Spleen (tissue), 13 donors: ENCODE measurements at places on chromosomes 7 and 10.

- H3K36me3 ChIP-seq: no peaks in the 10 kb centered on the region
- no peak overlapping the region for H3K27ac ChIP-seq
- no peaks in the 10 kb centered on the region for H3K27me3 ChIP-seq
- H3K4me3 ChIP-seq: no peak overlapping the region
- H3K4me1 ChIP-seq: no peaks in the 10 kb centered on the region
Observed at GRCh38 chr10:34705563-34705962, 109.5 kb downstream of the PARD3 start.

GRCh38 chr7:10120936-10121335 lies 852.7 kb upstream of the PHF14 start:
- no peak overlapping the region for H3K27ac ChIP-seq
- no peaks in the 10 kb centered on the region for H3K36me3 ChIP-seq
- H3K4me3 ChIP-seq: no peak overlapping the region
- no peaks in the 10 kb centered on the region for H3K4me1 ChIP-seq

- H3K27ac ChIP-seq: no peak overlapping the region
- DNase-seq: peak; percentile 2
- peaks cover 10% of the 10 kb centered on the region for H3K4me1 ChIP-seq
- no peak overlapping the region for H3K4me3 ChIP-seq
- peaks cover 81% of the 10 kb centered on the region for H3K36me3 ChIP-seq
Observed at GRCh38 chr10:102492983-102493382, 9.5 kb downstream of the ACTR1A start.

- H3K4me1 ChIP-seq: peaks cover 6% of the 10 kb centered on the region
- no peaks in the 10 kb centered on the region for H3K27me3 ChIP-seq
- H3K27ac ChIP-seq: no peak overlapping the region
- H3K36me3 ChIP-seq: no peaks in the 10 kb centered on the region
- no peak for DNase-seq
Observed at GRCh38 chr10:114876169-114876568, 54.6 kb downstream of the FHIP2A start.

DNA sequence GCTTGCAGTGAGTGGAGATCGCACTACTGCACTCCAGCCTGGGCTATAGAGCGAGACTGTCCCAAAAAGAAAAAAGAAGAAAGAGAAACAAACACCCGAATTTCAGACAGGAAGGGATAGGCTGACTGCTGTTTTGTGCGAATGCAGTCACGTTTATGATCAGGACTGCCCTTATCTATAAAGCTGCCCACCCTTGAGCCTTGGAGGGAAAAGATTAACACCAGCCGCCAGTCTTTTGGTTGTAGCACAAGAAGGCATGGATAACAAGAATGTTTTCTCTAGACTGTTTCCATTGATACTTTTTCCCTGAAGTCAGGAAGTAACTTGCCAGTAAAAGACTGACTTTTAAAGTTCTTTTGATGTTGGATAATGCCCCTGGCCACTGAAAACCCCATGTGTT lies 314.0 kb downstream of the BICC1 start:
- no peak for DNase-seq
- no peaks in the 10 kb centered on the region for H3K4me1 ChIP-seq
- no peak overlapping the region for H3K4me3 ChIP-seq
- H3K27ac ChIP-seq: no peak overlapping the region
- no peaks in the 10 kb centered on the region for H3K27me3 ChIP-seq

GRCh38 chr10:51619365-51619764 lies 80.0 kb downstream of the CSTF2T start:
- H3K4me1 ChIP-seq: no peaks in the 10 kb centered on the region
- H3K36me3 ChIP-seq: no peaks in the 10 kb centered on the region
- H3K27ac ChIP-seq: no peak overlapping the region
- H3K4me3 ChIP-seq: no peak overlapping the region

DNA sequence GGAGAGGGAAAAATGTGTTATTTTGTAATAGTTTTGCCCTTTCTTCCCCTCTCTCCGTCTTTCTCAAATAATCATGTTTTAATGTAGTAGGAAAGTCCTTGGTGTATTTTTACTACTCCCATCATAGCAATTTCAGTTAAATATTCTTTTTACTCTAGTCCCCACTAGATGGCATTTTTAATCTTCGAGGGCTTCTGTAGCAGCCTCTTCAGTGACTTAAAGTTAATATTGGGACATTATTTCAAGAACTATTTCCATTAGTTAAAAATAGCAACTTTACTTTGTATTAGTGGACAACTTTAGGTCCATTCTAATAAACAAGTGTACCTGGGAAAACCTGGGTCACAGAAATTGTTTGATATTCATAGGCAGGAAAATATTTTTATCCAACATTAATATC lies 23.0 kb downstream of the EDRF1 start:
- peaks cover 100% of the 10 kb centered on the region for H3K36me3 ChIP-seq
- DNase-seq: no peak
- no peak overlapping the region for H3K27ac ChIP-seq
- H3K4me3 ChIP-seq: no peak overlapping the region
- no peaks in the 10 kb centered on the region for H3K27me3 ChIP-seq

- H3K27ac ChIP-seq: no peak overlapping the region
- no peak for DNase-seq
- H3K4me3 ChIP-seq: no peak overlapping the region
Observed at GRCh38 chr7:32378988-32379387, 111.2 kb downstream of the LSM5 start.

DNA sequence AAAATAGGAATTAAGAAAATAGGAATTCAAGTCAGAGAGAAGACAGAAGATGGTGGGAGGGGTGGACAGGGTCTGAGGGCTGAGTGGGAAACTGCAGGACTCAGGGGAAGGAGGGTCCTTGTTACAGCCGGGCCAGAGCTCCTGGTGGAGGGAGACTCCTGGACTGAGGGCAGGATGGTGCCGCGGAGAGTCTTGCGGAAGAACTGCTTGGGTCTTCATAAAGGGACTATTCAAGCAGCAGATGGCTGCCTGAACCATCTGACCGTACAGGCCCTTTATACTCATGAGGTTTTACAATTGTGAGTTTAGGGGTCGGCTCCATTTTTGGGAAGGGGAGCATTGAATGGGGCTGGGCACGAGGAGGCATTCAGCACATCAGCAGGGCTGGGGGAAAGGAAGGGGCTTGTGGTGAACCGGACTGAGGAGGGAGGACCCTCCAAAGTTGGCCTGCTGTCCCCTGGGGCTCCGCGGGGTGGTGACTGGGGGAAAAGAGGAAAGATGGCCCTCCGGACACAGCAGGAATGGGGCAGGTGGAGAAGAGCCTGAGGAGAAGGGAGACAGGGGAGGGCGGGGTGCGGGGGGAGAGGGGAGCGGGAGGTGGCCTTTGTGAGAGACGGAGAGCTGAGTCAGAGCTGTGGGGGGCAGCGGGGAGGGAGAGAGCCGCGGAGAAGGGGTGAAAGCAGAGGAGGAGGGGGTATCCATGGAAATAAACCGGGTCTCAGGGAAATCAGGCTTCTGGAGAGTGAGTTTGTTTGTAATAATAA lies 1.5 kb downstream of the FAM131B start:
- H3K4me3 ChIP-seq: no peak overlapping the region
- H3K27me3 ChIP-seq: peaks cover 51% of the 10 kb centered on the region
- H3K4me1 ChIP-seq: peaks cover 14% of the 10 kb centered on the region
- no peaks in the 10 kb centered on the region for H3K36me3 ChIP-seq
- H3K27ac ChIP-seq: no peak overlapping the region
- no peak for DNase-seq

DNA sequence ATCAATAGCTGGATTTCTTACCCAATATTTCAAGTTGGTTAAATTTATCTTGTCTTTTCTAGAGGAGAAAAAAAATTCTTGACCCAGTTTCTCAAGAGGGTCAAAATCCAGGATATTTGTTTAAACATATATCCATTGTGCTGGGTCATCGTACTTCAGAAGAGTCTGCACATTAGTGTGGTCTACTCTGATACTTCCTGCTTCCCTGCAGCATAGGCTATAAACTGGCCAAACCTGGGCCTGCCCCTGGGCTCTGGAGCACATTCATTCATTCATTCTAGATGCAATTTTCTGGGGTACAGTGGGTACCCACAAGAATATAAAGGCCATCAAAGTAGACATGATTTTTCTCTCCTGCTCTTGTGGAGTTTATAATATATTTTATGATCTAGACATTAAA lies 142.1 kb upstream of the WNT16 start:
- no peak overlapping the region for H3K27ac ChIP-seq
- peaks cover 20% of the 10 kb centered on the region for H3K4me1 ChIP-seq
- H3K36me3 ChIP-seq: no peaks in the 10 kb centered on the region
- H3K4me3 ChIP-seq: no peak overlapping the region

DNA sequence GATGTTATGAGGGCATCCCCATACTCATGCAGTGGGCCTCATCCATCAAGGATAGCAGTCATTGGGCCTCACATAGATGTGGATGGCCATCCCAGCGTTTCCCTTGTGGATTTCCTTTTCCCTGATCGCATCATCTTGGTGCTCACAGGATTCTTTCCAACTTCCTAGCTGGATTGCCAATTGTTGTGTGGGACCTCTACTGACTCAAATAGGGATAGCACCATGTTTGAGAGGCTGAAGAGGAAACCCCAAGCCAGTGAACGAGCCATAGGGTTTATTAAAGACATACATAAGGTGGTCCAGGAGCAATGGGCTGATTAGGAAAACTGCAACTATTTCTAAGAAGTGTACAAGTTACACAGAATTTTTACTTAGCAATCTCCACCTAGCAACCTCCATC lies 21.8 kb downstream of the ASZ1 start:
- H3K4me3 ChIP-seq: no peak overlapping the region
- no peaks in the 10 kb centered on the region for H3K27me3 ChIP-seq
- DNase-seq: no peak
- H3K27ac ChIP-seq: no peak overlapping the region
- H3K4me1 ChIP-seq: no peaks in the 10 kb centered on the region

DNA sequence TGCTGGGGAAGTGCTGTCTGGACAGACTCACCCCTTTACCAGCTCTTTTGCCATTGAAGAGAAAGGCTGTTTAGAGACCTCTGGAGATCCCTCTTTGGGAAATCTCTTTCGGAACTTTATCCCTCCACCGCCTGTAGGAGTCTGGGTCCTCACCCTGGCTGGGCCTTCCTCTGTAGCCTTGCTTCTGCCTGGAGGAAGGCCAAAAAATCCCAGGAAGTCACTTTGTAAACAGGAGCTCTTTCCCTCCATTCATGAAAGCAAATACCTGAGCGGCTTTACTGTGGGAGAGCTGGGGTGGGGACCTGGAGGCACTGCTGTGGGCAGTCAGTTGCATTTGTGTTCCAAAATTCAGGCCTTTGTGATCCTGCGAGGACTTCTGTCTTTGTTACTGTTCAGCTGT lies 126.2 kb downstream of the KLF6 start:
- DNase-seq: no peak
- no peak overlapping the region for H3K4me3 ChIP-seq

DNA sequence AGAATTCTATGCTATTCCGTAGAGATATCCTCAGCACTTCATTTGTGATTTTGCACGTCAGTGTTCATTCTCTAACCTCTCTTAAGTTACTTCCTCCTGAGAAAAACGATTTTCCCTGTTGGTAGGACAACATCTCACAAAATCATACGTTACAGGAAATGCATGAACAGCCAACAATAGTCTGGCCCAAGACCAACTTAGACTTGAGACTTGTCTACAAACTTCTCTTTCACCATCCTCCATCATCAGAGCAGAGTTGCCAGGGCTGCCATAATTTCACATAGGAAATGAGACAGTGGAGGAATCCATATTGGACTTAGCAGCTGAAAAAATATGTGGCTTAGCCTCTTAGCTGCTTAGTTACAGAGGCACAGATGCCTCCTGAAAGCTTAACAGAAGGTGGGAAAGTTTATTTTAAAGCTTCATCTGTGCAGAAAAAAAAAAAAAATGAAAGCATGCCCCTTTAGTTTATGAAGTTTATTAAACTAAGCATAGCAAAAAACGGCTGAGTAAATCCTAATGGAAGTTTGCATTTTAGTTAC lies 222.5 kb upstream of the CACNA2D1 start:
- H3K36me3 ChIP-seq: no peaks in the 10 kb centered on the region
- H3K27ac ChIP-seq: no peak overlapping the region
- H3K4me3 ChIP-seq: no peak overlapping the region
- DNase-seq: no peak
- H3K4me1 ChIP-seq: no peaks in the 10 kb centered on the region

DNA sequence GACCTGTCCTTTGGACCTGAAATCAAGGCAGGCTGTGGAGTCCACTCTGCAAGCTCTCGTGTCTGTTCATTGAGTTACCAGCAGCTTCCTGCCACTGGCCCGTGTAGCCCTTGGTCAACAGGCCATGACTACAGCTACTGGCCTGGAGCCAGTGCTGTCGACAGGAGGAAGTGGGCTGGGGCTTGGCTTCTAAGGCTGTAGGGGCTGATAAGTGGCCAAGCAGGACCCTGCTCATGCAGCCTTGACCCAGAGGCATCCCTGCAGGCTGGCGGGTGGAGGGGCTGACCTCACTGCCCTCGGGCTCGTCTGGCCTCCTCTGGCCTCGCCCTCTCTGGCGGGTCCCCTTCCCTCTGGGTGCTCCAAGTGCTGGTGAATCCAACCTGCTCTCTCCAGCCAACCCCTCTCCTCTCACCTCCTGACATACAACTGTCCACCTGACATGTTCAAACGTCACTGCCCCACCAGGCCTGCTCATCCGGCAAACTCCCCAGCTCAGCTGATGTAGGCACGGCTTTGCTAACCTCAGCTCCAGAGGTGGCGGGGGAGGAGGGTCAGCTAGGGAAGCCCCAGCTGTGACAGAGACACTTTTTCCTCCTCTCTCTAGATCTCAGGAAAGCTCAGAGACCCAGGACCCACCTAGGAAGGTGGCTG lies 188.6 kb upstream of the LYZL2 start:
- DNase-seq: peak; percentile 85
- H3K4me3 ChIP-seq: no peak overlapping the region
- H3K4me1 ChIP-seq: peaks cover 17% of the 10 kb centered on the region
- H3K27me3 ChIP-seq: no peaks in the 10 kb centered on the region

- no peak overlapping the region for H3K4me3 ChIP-seq
- H3K36me3 ChIP-seq: no peaks in the 10 kb centered on the region
- no peak for DNase-seq
- H3K4me1 ChIP-seq: no peaks in the 10 kb centered on the region
- H3K27me3 ChIP-seq: no peaks in the 10 kb centered on the region
Observed at GRCh38 chr7:118754608-118755007, 530.1 kb downstream of the ANKRD7 start.

GRCh38 chr10:119024882-119025281 lies 4.6 kb upstream of the NANOS1 start:
- no peak overlapping the region for H3K4me3 ChIP-seq
- H3K27ac ChIP-seq: no peak overlapping the region
- peaks cover 12% of the 10 kb centered on the region for H3K27me3 ChIP-seq
- peaks cover 7% of the 10 kb centered on the region for H3K4me1 ChIP-seq
- H3K36me3 ChIP-seq: no peaks in the 10 kb centered on the region

DNA sequence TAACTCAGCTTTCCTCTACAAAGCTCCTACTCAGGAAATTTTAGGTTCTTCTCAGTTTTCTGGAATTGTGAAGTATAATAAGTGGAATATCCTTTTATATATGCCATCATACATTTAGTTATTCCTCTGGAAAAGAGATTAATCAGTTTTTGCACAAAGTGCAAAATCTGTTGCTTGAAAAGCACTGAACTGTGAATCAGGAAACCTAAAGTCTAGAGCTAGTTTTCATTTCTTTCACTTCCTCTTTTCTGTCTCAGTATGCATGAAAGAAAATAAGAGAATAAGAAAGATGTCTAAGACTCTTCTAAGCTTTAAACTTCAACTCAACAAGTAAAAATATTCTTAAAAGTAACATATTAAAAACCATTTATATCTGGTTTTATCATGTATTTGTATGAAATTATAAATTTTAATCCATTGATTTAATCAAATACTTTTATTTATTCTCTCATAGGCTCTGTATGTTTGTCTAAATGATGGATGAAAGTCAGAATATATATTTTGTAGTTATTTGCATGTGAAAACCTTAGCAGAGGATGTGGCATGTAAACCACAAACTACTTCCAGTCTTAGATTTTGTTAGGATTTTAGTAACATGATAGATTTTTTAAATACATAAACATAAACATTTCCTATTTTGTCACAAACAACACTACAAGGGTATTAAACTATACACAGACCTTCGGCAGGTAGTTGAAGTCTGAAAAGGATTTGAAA lies 1073.0 kb downstream of the XPNPEP1 start:
- H3K4me1 ChIP-seq: no peaks in the 10 kb centered on the region
- no peak overlapping the region for H3K27ac ChIP-seq
- no peaks in the 10 kb centered on the region for H3K27me3 ChIP-seq
- H3K36me3 ChIP-seq: no peaks in the 10 kb centered on the region
- no peak overlapping the region for H3K4me3 ChIP-seq
